ENCODE measurements at places on chromosomes 12 and 14.

DNA sequence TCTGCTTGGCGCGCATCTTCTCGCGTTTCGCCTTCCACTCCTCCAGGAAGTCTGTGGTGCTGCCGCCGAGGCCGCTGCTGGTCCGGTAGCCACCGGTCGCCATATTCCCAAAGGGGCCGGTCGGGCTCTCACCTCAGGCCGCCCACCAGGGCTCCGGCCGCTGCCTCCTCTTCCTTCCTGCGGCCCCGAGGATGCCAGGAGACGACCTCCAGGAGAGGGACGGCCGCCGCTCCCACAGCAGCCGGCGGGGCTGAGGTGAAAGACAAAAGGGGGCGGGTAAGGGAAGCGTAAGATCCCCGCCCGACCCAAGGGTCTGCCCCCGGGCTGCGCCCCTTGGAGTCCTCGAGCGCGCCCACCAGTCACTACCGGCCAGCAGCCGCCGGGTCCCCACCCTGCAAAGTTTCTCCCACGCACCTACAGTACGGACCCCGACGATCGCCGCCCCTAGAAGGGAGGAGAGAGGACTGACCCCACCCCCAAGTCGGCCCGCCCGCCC is 574 bp downstream of the PAWR start:
- no peak for DNase-seq

DNA sequence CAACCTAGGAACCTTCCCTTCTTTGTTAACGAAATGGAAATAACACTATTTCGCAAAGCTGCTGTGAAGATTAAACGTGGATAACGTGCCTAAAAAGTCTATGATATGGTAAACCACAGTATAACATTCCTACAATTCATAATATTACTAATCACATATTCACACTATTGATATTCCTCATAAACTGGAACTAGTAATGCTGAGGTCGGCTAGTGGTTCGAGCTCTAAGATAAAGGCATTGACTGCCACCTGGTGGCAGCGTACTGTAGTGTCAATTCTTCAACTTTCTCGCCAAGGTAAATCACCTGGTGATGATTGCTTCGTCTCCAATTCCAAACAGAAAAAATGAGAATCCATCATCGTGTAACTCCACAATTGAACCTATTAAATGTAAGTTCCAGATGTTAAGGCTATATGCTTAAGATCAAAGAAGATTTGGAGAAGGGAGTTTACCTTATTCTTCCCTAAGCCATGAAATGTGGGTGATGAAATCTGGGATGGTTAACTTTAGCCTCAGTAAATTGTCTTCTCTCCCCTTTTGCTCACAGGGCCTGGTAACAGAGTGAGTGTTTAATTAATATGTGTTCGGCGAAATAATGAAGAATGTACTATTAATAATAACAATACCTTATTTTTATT is 197.5 kb upstream of the TMEM132C start:
- no peak for DNase-seq

GRCh38 chr14:102594514-102595175 is 2.2 kb downstream of the RCOR1 start:
- DNase-seq: no peak

DNA sequence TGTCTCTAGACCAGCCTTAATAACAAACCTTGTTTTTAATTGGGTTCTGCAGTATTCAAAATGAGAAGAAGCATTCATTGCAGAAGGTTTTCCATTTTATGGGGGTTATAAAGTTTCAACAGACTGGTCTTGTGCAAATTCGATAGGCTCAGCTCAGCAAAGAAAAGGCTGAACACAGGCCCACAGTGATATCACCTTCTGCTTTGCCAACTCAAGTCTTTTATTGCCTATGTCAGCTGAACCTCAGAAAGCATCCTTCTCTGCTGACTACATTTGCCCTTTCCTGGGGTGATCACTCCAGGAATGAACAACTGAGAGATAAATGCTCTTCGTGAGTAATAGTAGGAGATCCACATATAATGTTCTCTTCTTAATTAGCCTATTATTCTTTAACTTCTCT is 134.5 kb upstream of the CCDC175 start:
- no peak for DNase-seq

- DNase-seq: no peak
Measured at GRCh38 chr12:93338598-93338997, 39.1 kb upstream of the NUDT4 start.

DNA sequence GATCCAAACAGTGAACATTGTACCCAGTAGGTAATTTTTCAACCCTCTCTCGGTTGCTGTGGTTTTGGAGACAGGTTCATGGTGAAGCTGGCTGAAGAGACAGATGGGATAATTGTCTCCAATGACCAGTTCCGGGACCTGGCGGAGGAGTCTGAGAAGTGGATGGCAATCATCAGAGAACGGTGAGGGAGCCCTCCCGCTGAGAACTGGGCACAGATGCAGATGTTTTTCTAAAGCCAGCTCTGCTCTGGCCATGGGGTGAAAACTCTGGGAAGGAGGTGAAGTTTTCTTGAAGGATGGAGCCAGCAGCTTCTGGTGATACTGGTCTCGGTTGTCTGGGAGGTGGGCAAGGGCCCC is 6.2 kb downstream of the KHNYN start:
- no peak for DNase-seq

DNA sequence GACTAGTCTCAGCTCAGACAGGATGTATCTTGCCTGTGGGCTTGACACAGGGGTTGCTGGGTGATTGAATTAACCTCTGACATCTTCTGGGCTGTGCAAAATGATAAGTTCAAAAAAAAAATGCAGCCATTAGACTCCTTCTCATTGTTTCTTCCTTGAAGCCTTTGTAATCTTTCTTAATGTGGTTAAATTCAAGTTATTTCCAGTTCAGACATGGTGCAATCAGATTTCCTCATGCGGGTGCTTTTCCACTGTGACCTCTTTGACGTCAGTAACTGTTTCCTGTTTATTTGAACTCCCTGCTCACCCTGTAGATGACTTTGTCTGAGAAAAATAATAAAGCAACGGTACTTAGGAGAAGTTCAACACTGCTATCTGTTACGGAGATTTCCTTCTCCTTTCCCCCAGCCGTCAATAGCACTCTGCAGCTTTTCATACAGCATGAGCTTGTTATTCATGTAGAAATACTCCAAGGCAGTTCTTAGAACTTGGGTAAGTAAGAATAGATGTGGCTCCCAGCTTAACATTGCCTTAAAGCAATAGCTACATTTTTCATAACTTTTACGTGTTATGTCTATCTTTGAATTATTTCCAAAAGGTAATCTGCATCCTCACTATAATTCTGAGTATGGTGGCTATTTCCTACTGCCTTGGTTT is 155.5 kb downstream of the PRKCH start:
- peak; percentile 40 for DNase-seq

DNA sequence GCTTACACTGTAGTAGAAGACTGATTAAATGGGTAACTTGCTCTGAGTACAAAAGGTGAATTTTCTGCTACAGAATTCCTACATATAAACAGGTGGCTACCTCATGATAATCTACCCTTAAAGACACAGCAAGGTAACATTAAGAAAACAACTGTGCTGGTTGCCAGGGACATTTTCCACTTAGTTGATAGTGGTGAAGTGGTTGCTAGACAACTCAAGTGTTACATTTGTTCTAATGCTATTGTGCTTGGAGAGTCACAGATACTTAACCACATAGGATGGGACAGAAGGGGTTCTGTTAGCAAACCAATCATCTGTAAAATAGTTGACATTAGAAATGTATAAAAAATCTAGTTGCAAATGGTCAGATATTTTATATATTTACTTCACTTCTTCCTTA is 870.3 kb upstream of the SEL1L start:
- DNase-seq: no peak

GRCh38 chr14:91875525-91876286 is 8.4 kb upstream of the TC2N start:
- DNase-seq: no peak

GRCh38 chr12:98224584-98225221 is 290.7 kb upstream of the TMPO start:
- DNase-seq: no peak

- DNase-seq: no peak
Measured at GRCh38 chr14:65170768-65171507, 68.6 kb upstream of the MAX start.

DNA sequence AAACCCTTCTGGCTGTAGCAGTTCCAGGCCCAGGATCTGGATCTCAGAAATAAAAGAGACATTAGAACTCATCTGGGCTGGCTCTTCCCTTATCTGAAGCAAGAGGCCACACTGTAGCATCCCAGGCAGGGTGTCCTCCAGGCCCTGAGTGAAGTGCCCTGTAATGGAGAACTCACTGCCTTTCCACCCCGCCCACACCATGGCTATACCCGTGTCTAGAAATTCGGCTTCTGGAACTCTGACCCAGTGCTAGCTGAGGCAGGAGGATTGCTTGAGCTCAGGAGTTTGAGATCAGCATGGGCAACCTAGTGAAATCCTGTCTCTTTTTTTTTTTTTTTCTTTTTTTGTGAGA is 23.5 kb upstream of the PLEKHG3 start:
- no peak for DNase-seq

DNA sequence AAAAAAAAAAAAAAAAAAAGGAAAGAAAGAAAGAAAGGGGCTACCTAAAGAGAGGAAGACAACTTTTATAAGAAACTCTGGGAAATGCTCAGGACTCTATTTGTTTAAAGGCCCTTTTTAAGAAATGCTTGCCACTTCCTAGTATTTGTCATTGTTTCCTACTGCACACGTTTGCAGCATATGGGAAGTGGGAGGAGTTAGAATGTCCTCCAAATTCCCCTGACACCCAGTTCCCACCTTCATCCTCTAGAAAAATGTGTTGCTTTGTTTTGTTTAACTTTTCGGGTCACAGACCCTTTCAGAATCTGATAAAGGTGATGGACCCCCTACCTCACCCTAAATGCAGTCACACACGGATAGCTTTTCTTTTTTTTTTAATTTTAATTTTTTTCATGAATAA is 40.8 kb downstream of the NINJ2 start:
- no peak for DNase-seq

DNA sequence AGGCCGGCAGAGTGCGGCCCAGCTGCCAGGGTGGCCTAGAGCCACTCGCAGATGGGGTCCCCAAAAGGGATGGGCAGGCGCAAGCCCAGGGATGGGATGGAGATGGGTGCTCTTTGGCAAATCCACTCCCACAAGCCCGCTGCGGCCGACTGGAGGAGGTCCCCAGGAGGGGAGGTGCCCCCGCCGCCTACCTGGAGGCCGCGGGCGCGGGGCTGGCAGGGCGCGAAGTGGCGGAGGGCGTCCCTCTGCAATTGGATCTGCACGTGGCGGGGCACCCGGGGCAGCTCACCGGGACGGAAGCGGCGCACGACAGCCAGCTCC is 730 bp downstream of the PPP1R3E start:
- no peak for DNase-seq

GRCh38 chr12:18387706-18388105 is 126.4 kb downstream of the PIK3C2G start:
- no peak for DNase-seq

DNA sequence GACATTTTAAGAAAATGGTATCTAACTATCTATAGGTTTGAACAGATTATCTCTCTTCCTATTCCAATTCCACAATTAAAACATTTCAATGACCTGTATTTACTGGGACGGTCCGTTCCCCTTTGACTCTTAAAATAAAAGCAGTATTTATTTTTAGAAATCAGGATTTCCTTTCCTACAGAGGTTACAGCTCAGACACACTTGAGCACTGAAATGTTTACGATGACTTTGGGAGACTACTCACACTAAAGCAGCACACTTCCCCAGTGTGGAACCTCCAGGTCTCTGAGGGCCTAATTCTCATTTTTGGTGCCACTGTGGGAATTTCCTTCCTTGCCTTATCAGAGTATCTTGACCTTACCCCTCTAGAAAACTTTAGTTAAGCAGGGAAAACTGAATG is 181.8 kb downstream of the PRKD1 start:
- no peak for DNase-seq

GRCh38 chr14:101824339-101824727 is 62.8 kb downstream of the PPP2R5C start:
- no peak for DNase-seq

DNA sequence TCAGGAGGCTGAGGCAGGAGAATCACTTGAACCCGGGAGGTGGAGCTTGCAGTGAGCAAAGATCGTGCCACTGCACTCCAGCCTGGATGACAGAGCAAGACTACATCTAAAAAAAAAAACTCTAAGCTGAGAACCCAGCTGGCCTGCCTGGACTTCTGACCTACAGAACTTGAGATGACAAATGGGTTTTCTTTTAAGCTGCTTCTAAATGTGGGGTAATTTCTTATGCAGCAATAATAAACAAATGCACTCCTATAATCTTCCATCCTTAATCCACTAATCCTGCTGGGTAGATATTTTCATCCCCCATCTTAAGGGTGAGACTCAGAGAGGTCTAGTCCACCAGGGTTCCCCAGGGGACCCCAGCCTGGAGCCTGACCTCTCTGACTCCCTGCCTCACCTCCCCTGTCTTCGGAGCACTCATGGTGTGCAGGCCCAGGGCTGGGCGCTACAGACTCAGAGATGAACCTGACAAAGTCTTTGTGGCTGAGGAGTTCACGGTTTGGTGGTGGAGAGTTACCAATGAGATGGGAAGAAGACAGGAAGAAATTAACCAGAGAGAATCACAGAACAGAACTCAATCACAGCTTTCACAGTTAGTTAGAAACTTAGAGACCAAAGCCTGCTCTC is 39.7 kb upstream of the BDKRB2 start:
- no peak for DNase-seq

DNA sequence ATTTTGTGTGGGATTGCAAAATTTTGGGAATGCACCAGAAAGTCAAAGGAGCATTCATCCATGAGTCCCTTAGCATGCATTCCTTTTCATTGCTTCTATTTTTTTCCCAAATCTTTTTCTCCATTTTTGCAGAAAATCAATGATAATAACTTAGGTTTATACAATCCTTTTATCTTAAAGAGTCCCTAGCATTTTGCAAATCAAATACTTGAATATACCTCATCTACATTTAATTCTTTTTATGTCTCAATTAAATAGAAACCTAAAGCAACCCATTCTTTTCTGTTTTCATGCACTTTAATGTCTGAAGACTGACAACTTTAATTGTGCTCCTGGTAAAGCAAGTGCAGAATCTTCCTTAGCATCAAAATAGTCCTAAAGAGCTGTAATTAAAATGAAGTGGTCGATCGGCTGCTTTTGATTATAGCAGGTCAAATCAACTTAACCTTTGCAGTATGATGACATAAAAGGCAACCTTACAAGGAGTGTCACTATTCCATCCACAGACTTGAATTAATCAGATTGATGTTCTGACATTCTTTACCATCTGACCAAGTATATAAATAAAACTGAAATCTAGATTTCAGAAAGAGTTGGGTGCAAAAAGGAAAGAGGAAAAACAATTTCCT is 168.4 kb downstream of the ALG10B start:
- no peak for DNase-seq

- no peak for DNase-seq
Measured at GRCh38 chr12:41213107-41213506, 25.0 kb downstream of the PDZRN4 start.

DNA sequence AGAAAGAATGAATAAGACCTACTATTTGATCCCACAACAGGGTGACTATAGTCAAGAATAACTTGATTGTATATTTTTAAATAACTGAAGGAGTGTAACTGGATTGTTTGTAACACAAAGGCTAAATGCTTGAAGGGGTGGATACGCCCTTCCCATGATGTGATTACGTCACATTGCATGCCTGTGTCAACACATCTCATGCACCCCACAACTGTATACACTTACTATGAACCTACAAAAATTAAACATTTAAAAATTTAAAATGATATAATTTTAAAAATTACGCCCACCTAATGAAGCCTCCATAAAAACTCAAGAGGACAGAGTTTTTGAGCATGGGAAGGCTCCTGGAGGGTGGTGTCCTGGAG is 94.5 kb downstream of the SCARB1 start:
- DNase-seq: no peak

- DNase-seq: no peak
Measured at GRCh38 chr12:106301241-106301610, 1.3 kb upstream of the TCP11L2 start.
